Renal cortex interstitium (tissue), 15 donors: ENCODE measurements at places on chromosomes 7 and 10.
A peak's percentile ranks its signal among the peaks of the same experiment; 100 is the strongest.

DNA sequence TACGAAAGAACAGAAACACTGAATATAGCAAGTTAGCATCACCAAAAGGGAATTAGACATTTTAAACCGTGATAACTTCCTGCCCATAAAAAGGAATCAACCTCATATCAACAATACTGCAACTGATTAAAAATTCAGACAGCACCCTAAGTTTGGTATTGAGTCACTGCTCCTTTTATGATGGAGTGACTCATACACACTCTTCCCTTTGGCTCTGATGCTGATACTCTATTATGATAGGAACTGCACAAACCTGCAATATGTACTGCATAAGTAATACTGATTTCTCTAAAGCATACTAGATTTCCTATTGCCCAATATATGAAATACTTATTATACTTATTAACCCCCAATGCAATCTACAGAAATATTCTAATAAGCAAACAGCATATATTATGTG is 118.7 kb downstream of the PARD3 start:
- DNase-seq = no peak

DNA sequence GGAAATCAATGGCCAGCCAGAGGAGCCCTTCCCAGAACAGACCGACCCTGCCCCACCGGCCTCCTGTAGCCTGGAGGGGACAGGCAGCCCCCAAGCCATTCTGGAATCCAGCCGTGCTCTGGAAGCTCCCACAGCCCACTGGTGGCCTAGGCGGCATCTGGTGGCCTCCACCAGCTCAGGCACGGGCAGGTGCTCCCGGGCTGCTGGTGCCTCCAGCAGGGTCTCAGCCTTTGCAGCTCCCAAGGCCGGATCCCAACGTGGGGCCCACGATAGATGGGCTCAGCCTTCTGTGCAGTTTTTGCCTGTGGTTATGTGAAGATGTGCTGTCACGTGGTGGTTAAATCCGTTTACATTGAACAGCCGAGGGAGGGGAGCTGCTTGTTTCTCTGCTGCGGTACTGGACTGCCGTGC is 44.4 kb downstream of the JAKMIP3 start:
- DNase-seq = no peak

GRCh38 chr10:48506147-48506917 is 98.5 kb downstream of the ARHGAP22 start:
- DNase-seq = no peak

DNA sequence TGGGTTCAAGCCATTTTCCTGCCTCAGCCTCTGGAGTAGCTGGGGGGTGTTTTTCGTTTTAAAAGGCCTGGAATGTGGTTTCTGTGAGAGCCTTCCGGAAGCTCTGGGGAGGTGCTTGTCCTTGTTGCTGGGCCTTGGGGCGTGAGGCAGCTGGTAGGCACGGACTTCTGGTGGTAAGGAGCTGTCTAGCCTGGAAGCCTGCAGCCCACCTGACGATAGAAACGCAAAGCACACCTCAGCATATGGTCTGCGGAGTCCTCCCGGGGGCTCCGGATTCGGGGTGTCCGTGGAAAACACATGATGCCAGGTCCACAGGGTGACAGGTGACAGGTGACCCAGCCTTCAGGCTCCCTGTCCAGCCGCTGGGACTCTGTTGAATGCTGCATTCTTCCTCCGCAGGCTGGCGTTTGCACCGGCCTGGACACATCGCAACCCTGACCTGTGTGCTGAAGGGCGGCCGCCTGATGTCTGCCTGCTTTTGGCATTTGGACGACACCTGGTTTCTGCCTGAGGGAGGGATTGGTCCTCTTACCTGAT is 37.3 kb downstream of the INPP5A start:
- DNase-seq = no peak

- no peak for DNase-seq
Measured at GRCh38 chr10:99234041-99234790, 1.4 kb downstream of the HPSE2 start.

DNA sequence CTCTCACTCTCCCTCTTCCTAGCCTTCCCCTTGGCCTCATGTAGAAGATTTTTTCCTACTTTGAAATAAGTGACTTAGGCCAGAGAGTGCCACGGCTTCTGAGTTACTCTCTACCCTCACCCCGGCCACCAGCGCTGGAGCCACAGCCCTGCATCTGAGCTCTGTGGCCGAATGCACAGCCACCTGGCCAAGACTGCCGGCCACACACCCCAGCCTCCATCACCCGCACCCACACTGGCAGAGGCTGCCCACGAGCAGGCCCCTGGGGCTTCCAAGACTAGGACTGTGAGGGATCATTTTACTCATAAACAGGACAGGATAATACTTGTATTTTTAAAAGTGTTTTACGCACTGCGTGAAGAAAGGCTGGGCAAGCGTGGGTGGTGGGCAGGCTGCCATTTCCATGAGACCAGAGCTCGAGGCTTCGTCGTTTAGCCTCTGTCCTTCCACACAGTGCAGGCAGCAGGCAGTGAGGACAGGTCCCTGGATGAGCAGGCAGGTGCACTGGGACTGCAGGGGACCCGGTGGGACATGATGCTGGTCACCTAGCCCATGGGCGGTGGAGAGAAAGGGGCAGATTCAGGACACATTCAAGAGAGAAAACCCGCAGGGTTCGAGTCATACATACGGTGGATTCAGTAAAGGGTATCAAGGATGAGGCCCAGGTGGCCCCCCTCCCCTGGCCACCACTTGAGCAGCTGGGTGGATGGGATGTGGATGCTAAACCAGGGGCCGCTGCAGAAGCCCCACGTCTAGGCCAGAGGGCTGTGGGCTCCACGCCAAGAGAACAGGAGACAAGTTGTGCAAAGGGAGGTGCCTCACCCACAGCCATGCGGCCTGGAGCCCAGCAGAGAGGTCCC is 35.5 kb upstream of the RNF32 start:
- DNase-seq = no peak

- DNase-seq = no peak
Measured at GRCh38 chr7:19009241-19009935, 108.0 kb downstream of the TWIST1 start.

DNA sequence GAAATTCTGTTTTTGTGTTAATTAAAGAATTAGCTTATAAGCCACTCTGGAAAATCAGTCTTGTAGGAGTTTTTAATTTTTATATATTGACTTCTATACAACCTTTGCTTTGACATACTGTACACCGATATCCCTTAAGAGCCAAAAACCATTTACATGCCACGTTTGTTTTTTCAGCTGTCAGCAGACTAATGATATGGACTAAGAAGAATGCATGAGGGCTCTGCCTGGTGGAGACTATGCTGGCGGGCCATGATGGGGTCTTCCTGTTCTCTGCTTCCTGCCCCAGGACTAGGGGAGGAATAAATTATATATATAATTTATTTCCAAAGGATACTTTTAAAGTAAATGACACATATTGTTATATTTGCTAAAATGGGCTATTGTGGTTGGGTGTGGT is 96.3 kb downstream of the CDK14 start:
- DNase-seq = no peak

GRCh38 chr7:42161719-42162118 is 75.3 kb downstream of the GLI3 start:
- DNase-seq = no peak

- DNase-seq = no peak
Measured at GRCh38 chr7:24152356-24152755, 131.6 kb upstream of the NPY start.

DNA sequence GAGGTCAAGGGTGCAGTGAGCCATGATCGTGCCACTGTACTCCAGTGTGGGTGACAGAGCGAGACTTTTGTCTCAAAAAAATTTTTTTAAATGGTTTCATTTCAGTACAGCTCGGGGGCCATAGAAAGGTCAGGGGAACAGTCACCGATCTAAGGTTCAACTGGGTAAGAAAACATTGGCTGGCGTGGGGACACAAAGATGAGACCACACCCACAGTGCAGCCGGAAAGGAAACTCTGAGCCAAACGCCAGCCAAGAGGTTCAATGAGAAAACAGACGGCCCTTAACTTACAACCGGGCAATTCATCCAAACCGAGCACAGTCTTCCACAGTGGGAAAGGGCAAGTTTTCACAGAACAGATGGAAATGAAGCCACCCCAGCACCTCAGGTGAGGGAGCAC is 65.1 kb downstream of the SLC37A3 start:
- DNase-seq = no peak

- no peak for DNase-seq
Measured at GRCh38 chr7:121032645-121033460, 44.3 kb downstream of the CPED1 start.

GRCh38 chr10:69890065-69890847 is 88.5 kb downstream of the COL13A1 start:
- DNase-seq = no peak

GRCh38 chr10:29734962-29735627 is 100.3 kb upstream of the SVIL start:
- peak; percentile 43 for DNase-seq

- DNase-seq = no peak
Measured at GRCh38 chr10:79053481-79054202, 15.1 kb upstream of the ZMIZ1 start.

- no peak for DNase-seq
Measured at GRCh38 chr7:105707967-105708762, 126.9 kb upstream of the EFCAB10 start.

GRCh38 chr7:103065667-103066066 is 8.9 kb downstream of the FBXL13 start:
- DNase-seq = no peak

DNA sequence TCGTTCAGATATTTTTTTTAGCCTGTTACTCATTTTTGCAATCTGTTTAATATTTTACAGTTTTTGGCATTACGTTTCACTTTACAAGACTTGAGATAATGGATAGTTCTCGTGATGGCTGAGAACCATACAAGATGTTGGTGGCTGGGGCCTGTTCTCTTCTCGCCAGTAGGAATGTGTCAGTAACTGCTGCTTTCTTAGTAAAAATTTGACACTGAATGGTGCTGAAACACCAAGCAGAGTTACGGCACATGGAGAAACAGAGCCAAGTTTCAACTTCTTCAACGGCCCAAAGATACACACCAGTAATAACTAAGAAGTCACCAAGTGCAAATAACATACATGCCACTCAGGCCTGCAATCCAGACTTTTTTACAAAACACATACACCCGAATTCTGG is 130.4 kb downstream of the NRP1 start:
- DNase-seq = no peak

- no peak for DNase-seq
Measured at GRCh38 chr7:104327938-104328295, 486 bp upstream of the LHFPL3 start.
